ENCODE measurements at places on chromosomes 3 and 15. TPM values are rescaled to one million over a fixed set of nuclear protein-coding genes. Genes with fewer than 3 reads are reported as not detected.

The TMEM207 gene
- not detected for total RNA-seq

GRCh38 chr15:64909546-64909945 lies 2.2 kb upstream of the ANKDD1A start:
- DNase-seq: peak; percentile 88

DNA sequence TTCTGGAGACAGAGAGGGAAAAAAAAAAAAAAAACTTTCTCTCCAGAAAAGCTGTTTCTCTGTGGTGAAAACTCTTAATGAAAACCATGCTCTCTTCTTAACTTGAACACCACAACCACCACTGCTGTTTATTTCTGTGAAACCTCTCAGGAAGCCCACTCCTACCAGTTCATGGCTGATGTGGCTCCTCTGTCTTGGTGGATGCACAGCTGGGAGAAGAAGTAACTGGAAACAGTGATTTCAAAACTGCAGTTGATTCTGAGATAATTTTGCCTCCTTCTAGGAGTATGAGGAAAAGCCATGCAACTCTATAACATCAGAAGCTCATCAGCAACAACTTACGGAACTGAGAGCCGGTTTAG lies 40.2 kb upstream of the PYGO1 start:
- no peak for DNase-seq

GRCh38 chr15:89778861-89779260 lies 2.7 kb downstream of the MESP2 start:
- DNase-seq: no peak

DNA sequence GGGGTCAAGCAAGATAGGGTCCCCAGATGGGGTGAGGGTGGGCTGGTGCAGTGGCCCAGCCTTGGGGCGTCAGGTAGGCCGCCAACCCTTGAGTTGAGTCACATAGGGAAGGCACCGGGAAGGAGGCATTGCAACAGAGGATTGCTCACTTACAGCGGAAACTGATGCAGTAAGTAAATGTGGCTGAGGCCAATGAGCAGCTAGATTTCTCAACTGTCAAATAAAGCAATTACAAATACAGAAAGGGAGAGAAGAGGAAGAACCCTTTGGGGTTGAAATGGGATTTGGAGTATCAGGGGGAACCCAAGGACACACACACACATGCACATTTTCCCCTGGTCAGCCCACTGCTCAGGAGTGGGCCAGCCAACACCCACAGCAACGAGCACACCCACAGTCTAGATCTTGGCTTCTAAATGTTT lies 44.0 kb downstream of the CHSY1 start:
- no peak for DNase-seq
